Cerebellum (tissue), 4 donors: ENCODE measurements at places on chromosomes 5 and 9.

DNA sequence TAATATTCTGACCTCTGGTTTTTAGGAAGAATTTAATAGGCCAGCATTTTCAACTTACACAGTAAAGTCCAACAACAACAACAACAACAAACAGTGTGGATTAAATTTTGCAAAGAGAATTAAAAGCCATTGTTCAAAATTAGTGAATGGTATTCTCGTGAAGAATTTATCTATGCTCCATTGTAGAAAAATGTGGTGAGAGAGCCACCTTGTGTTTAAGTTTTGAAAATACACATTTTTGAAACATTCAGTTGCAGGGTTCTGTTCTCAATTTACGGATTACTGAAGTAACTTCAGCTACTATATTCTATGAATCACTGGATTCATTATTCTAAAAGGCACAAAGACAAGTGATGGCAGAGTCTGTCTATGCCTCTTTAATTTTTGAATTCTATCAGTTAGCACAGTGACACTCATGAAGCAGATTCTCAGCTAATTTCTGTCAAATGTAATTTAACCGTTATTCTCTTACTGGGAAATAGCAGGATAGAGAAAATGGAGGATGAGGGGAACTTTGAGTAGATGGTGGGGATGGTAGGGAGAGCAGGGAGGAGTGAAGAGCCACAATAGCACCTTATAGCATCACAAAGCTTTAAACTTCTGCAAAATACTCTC, 11.0 kb downstream of the CCDC152 start:
- DNase-seq = no peak

GRCh38 chr5:88613051-88613450, 269.9 kb downstream of the MEF2C start:
- no peak for DNase-seq

DNA sequence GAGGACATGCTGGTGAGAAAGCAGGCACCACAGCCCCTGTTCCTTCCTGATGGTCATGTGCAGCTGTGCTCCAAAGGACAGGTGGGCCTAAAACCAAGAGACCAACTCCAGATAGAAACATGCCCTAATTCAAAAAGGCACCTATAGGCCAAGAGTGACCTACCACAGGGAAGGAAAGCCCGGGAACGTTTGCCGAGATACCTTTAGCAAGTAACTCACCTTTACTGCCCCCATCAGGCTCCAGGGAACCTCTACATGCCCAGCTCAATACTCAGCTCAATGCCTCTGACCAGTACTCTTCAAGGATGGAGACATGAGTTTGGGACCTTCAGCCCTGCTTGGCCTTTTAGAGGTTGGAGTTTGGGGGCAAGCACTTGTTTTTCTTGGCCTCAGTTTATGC, 172.8 kb upstream of the FSTL4 start:
- DNase-seq = no peak

- no peak for DNase-seq
Measured at GRCh38 chr9:37405764-37406380, 16.6 kb upstream of the GRHPR start.
